ENCODE measurements at places on chromosomes 1 and 21. TPM values are rescaled to one million over a fixed set of nuclear protein-coding genes. Genes with fewer than 3 reads are reported as not detected.

DNA sequence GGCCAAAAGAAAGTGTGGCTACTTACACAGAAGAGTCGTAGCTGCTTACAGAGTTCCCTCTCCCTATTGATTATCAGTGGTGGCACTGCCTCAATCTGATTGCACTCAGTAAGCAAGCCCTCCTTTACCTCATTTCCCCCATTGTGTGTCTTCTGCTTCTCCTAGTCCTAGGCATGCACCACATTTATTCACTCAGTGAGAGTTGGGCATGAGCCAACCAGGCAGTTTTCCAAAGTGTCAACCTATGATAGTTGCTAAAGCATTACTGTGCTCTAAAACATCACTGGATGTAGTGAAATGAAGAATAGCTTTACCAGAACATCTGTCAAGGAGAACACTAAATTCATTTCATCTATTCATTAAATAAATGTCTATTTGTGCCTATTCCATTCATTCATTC, 19.3 kb downstream of the GJA5 start:
- peaks cover 7% of the 10 kb centered on the region for H3K27me3 ChIP-seq
- no peaks in the 10 kb centered on the region for H3K4me1 ChIP-seq
- no peaks in the 10 kb centered on the region for H3K36me3 ChIP-seq
- no peak overlapping the region for H3K4me3 ChIP-seq
- DNase-seq, result no peak

GRCh38 chr1:206142011-206142410, 24.8 kb upstream of the AVPR1B start:
- H3K4me3 ChIP-seq, result no peak overlapping the region
- peaks cover 7% of the 10 kb centered on the region for H3K27me3 ChIP-seq
- H3K4me1 ChIP-seq, result peaks cover 7% of the 10 kb centered on the region
- H3K27ac ChIP-seq, result no peak overlapping the region

- H3K27me3 ChIP-seq, result no peaks in the 10 kb centered on the region
- H3K4me3 ChIP-seq, result no peak overlapping the region
- DNase-seq, result no peak
Observed at GRCh38 chr1:41784531-41785274, 134.0 kb downstream of the HIVEP3 start.

DNA sequence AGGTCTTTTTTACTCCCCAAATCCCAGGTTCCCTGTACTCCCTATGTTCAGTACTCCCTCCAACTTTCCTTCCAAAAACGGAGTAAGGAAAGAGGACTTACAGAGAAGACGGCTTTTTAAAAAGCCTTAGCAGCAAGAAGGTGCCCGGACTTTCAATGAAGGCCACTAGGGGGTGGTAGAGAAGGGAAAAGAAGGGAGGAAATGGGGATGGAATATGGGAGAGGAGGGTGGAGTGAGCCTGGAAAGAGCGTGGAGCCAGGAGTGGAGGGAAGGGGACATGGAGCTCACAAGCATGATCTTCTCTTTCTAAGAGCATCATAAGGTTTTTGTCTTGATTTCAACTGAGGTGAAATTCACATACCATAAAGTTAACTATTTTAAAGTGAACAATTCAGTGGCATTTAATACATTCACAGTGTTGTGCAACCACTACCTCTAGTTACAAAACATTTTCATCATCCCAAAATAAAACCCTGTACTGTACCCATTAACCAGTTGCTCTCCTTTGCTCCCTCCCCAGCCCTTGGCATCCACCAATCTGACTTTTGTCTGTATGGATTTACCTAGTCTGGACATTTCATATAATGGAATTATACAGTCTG, 129.9 kb downstream of the ZNF281 start:
- peaks cover 7% of the 10 kb centered on the region for H3K27me3 ChIP-seq
- DNase-seq, result no peak
- no peaks in the 10 kb centered on the region for H3K4me1 ChIP-seq

PROX1 gene
- not detected for total RNA-seq

DNA sequence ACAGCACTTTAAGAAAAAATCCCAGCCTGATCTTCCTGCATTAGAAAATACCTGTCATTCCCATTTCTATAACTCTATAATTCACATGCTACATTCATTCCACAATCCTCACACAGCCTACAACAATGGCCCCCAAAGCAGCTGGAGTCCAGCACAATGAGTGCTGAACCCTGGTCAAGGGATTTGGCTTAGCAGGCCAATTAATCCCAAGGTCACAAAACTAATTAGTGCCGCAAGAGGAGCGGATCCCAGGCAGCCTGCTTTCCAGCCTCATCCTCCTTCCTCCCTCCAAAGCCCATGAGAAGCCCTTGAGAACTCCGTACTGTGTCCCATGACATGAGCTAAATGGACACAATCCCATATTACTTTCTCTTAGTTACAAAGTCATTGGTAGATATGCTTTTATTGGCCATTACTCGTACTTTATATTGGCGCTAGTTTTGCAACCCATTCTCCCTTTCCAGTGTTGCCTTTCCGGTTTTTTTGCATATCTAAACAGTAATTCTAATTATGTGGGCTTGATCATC, 94.8 kb downstream of the DAB1 start:
- H3K27ac ChIP-seq, result no peak overlapping the region
- no peaks in the 10 kb centered on the region for H3K36me3 ChIP-seq
- peaks cover 16% of the 10 kb centered on the region for H3K27me3 ChIP-seq
- H3K4me3 ChIP-seq, result no peak overlapping the region
- H3K4me1 ChIP-seq, result no peaks in the 10 kb centered on the region
